ENCODE measurements at places on chromosomes 6 and 20. TPM values are rescaled to one million over a fixed set of nuclear protein-coding genes. Genes with fewer than 3 reads are reported as not detected.

- no peak overlapping the region for H3K4me3 ChIP-seq
- no peaks in the 10 kb centered on the region for H3K36me3 ChIP-seq
- no peaks in the 10 kb centered on the region for H3K4me1 ChIP-seq
- DNase-seq: no peak
Measured at GRCh38 chr6:3765415-3765814, 13.9 kb upstream of the PXDC1 start.

GRCh38 chr6:148169706-148170105 is 172.9 kb upstream of the SASH1 start:
- no peaks in the 10 kb centered on the region for H3K4me1 ChIP-seq
- no peak overlapping the region for H3K27ac ChIP-seq
- no peaks in the 10 kb centered on the region for H3K36me3 ChIP-seq
- no peaks in the 10 kb centered on the region for H3K27me3 ChIP-seq
- no peak for DNase-seq

GRCh38 chr6:116793224-116793623 is 27.7 kb upstream of the FAM162B start:
- H3K27me3 ChIP-seq: no peaks in the 10 kb centered on the region
- no peak for DNase-seq
- no peaks in the 10 kb centered on the region for H3K36me3 ChIP-seq

The CCM2L gene
- total RNA-seq: 14.2 TPM

DNA sequence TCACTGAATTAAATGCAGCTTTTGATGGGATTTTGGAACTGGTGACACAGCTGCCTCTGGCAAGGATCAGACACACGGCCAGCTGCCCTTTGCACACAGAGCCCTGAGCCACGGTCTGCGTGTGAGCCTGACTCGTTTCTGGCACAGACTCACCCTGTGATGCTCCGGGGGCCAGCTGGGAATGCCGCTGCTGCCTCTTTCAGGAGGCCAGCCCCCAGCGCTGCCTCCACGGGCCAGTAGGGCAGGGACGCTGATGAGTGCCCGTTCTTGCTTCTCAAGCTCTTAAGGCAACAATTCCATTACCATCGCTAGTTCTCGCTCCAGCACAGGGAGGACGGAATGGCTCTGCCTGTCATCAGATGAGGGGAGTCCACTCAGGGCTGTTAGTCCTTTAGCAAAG is 61.6 kb downstream of the IRF4 start:
- DNase-seq: peak; percentile 68
- no peak overlapping the region for H3K27ac ChIP-seq
- peaks cover 24% of the 10 kb centered on the region for H3K4me1 ChIP-seq
- H3K4me3 ChIP-seq: no peak overlapping the region
- H3K27me3 ChIP-seq: no peaks in the 10 kb centered on the region

DNA sequence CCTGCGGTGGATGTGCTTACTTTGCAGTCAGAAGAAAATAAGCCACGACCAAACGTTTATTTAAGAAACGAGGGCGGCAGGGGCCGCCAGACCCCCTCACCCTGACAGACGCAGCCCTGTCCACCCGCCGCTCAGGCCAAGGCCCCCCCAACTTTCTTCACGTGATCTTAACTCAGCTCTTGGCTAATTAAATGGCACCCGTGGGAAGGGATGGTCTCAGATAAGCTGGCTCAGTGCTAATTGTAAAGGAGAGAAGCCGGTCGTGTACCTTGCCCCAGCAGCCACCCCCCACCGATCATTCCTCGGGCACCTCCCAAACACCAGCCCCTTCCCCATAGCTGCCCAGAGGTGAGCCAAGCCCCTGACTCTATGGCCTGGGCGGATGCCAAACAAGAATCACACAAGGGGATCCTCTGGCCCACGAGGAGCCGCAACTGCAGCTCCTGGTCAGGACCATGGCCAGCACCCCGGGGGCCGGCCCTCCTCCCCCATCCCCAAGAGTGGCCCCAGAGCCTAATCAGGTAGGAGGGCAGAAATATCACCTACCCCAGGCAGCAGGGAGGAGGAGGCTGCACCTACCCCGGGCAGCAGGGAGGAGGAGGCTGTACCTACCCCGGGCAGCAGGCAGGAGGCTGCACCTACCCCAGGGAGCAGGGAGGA is 11.2 kb downstream of the KCNQ2 start:
- no peaks in the 10 kb centered on the region for H3K4me1 ChIP-seq
- no peak for DNase-seq
- H3K4me3 ChIP-seq: no peak overlapping the region
- H3K36me3 ChIP-seq: no peaks in the 10 kb centered on the region
- no peak overlapping the region for H3K27ac ChIP-seq
- H3K27me3 ChIP-seq: no peaks in the 10 kb centered on the region
